ENCODE measurements at places on chromosomes 13 and 19.

DNA sequence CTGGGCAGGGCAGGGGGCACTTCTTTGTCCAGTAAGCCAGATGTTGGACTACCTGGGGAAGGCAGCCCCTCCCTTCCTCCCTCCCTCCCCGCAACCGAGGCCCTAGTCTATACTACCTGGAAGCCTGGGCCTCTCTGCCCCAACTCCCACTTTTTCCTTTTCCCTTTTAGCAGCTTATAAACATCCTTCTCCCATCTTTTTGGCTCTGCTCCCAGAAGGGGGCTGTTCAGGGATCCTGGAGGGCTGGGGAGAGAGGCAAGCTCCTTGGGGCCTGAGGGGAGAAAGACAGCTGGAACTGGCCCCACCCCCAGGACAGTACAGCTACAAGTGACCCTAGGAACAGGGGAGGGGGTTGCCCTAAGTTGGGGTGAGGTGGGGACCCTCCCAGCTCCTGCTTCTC lies 44.9 kb downstream of the LYL1 start:
- no peak for DNase-seq

DNA sequence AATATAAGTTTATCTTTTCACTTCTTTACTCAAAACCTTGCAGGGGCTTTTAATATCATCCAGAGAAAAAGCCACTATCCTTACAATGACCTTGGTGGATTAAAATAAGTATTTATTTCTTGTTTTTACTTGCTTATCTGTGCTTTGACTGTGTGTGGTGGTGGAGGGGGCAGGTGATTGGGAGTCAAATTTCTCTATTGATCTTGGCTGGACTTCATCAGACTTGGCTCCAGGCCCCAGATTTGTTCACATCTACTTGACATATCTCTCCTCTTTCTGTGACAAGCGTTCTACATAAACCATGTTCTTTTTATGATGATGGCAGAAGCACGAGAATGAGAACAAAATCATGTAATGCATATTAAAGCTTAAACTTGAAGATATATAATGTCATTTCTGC lies 670.8 kb downstream of the PCDH17 start:
- DNase-seq: no peak

DNA sequence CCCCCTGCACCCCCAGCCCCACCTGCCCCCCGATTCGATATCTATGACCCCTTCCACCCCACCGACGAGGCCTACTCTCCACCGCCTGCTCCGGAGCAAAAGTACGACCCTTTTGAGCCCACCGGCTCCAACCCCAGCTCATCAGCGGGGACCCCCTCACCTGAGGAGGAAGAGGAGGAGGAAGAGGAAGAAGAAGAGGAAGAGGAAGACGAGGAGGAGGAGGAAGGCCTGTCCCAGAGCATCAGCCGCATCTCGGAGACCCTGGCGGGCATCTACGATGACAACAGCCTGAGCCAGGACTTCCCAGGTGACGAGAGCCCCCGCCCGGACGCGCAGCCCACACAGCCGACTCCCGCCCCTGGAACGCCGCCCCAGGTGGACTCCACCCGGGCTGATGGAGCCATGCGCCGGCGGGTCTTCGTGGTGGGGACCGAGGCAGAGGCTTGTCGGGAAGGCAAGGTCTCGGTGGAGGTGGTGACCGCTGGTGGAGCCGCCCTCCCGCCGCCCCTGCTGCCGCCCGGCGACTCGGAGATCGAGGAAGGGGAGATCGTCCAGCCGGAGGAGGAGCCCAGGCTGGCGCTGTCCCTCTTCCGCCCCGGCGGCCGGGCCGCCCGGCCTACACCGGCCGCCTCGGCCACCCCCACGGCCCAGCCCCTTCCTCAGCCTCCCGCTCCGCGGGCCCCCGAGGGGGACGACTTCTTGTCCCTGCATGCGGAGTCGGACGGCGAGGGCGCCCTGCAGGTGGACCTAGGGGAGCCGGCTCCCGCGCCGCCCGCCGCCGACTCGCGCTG lies 9.2 kb downstream of the SCAF1 start:
- DNase-seq: no peak

DNA sequence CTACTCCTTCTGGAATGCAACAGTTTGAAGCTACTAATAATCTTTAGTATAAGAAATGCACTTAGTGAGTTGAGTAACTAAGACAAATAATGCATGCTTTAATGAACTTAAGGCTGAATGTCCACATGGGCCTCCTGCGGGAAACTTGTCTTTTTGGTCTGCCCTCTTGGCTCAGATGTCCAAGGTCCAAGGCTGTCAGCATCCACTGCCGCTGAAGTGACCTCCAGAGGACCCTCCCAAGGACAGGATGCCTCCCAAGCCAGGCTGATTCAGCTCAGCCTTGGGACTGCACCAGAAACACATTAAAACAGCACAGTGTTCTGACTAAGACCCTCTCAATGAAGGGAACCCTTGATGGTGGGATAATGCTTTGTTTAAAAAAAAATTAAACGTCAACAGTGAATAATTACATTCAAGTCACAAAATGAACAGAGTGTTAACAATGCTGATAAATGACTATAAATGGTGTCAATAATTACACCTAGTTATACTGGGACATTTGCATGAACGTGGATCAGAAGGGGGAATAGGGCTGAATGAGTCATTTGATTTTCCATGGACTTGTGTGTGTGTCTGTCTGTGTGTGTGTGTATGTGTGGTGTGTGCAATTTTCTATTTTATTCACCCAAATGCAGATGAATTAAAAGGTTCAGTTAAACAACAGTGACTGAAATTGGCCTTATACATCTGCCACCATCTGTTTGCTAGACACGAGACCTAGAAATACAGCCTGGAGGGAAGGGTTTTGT lies 150.5 kb downstream of the COL4A1 start:
- DNase-seq: no peak

DNA sequence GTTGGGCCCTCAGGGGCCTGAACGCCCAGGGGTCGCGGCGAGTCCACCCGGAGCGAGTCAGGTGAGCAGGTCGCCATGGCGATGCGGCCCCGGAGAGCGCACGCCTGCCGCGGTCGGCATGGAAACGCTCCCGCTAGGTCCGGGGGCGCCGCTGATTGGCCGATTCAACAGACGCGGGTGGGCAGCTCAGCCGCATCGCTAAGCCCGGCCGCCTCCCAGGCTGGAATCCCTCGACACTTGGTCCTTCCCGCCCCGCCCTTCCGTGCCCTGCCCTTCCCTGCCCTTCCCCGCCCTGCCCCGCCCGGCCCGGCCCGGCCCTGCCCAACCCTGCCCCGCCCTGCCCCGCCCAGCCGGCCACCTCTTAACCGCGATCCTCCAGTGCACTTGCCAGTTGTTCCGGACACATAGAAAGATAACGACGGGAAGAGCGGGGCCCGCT lies at the start of gene CCNA1:
CCNA1 (plus strand) TSS at position 390 of the 439 bp plus-strand sequence. CDS start 562 bp downstream, outside the sequence.
- peak; percentile 44 for DNase-seq

- no peak for DNase-seq
These were observed 11.4 kb upstream of the FUT5 start for GRCh38 chr19:5881543-5882299.

DNA sequence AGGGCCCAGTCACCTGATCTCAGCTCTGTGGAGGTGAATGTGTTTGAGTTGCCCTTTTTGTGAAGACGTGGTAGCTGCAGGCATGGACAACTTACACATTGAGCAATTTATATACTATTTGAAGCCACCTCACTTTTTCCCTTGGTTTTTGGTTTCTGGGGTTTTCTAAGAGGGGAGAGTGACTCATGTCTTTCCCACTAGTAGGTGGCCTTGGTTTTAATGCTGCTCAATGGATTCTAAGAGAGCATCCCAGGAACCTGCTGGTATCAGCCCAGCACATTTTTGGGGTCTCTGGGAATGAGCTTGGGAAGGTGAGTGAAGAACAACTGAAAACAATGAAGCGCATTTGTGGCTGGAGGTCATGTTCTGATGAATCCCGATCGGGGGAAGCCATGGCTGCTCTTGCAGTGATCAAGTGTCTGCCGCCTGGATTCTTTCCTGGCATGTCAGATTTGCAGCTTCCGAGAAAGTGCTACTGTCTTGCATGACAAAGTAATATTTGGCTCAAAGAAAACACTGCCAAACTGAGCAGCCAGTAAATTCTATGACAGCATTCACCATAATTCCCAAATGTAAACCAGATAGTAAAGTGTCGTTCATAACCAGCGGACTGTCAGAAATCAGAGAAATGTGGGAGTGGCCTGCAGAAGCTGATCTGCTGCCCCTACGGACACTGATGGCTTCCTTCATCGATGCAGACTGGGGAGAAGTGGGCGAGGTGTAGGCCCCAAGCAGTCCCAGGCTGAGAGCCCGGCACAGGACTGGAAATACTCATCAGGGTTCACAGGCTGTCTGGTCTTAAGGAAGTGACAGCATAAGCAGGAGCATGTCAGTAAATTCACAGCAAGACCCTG lies 98.7 kb downstream of the COL4A2 start:
- DNase-seq: no peak

DNA sequence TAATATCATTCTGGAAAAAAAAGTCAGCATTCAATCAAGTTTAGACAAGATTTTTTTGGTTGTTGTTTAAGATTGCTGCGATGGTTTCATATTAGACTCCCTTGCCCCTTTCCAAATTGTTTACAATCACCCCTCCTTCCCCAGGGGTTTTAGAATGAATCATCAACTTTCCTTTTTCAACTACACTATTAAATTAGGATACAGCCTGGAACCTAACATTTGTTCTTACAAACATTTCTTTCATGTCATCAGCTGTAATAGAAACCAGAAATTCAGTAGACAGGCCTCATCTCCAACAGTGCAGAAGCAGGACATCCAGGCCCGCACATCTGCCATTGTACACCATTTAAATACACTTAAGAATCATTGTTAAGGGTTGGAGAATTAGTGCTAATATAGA lies 44.4 kb upstream of the WDFY2 start:
- DNase-seq: no peak

- DNase-seq: no peak
These were observed 1.3 kb downstream of the GNG8 start for GRCh38 chr19:46634656-46635218.

- DNase-seq: no peak
These were observed at the start of gene TYROBP for GRCh38 chr19:35908010-35908441. TSS of gene TYROBP (minus strand) at chr19:35908295. CDS start at chr19:35908228, 67 bp downstream.

DNA sequence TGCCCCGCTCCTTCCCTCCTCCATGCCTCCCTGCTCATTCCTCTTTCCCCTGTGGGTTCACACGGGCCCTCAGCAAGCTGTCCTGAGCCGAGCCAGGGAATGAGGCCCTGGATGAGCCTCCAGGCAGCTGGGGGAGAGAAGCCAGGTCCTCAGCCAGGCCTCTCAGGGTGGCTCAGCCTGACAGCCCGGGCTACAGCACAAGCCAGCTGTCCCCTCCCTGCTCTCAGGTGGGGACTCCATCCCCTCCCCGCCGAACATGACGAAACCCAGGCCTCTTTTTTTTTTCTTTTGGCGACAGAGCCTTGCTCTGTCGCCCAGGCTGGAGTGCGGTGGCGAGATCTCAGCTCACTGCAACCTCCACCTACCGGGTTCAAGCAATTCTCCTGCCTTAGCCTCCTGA lies 40.0 kb upstream of the MATK start:
- DNase-seq: no peak

GRCh38 chr19:29288256-29288655 lies 75.3 kb upstream of the UQCRFS1 start:
- DNase-seq: no peak

GRCh38 chr13:113096745-113097305 lies 8.8 kb upstream of the F7 start:
- DNase-seq: no peak

GRCh38 chr19:30968210-30968609 lies 381.0 kb downstream of the TSHZ3 start:
- DNase-seq: no peak

- no peak for DNase-seq
These were observed 5.2 kb upstream of the TM6SF2 start for GRCh38 chr19:19278315-19278714.

DNA sequence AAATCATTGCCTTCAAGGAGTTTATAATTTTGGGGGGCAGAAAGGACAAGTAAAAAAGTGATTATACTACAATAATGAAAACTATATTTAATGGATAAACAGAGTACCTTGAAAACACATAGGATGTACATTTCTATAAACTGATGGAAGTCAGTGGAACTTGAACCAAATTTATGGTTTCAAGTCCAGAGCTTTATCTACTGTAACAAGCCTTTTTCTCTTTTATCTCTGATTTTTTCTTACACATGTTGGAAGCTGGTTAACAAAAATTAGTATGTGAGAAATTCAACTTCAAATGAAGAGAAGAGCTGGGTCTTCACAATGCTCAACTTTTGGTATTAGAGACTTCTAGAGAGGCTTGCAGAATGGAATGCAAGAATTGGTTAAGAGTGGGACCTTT lies 393.6 kb downstream of the LMO7 start:
- no peak for DNase-seq

- DNase-seq: no peak
These were observed 122.2 kb downstream of the KL start for GRCh38 chr13:33138441-33138840.

DNA sequence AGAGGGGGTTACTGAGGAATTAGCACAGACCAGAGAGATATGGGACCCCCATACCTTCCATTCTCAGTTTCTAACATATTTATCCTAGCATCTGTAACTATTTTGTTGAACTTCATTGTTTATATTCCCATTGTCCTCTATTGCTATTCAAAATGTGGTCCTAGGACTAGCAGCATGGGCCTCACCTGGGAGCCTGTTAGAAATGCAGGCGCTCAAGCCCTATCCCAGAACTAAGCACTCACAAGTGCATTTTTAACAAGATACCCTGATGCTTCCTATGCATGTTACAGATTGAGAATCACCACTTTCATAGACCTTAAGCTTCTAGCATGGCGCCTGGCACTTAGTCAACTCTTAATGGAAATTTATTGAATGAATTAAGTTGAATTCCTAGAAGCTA lies 58.3 kb upstream of the TDRD3 start:
- no peak for DNase-seq

GRCh38 chr13:112879283-112879833 lies 89.7 kb upstream of the MCF2L start:
- no peak for DNase-seq

- DNase-seq: no peak
These were observed 14.3 kb upstream of the NAPA start for GRCh38 chr19:47529018-47529742.

- DNase-seq: no peak
These were observed 724.0 kb upstream of the MIR17HG start for GRCh38 chr13:90623318-90624011.

GRCh38 chr19:13092158-13092543 lies 10.5 kb downstream of the LYL1 start:
- DNase-seq: no peak

DNA sequence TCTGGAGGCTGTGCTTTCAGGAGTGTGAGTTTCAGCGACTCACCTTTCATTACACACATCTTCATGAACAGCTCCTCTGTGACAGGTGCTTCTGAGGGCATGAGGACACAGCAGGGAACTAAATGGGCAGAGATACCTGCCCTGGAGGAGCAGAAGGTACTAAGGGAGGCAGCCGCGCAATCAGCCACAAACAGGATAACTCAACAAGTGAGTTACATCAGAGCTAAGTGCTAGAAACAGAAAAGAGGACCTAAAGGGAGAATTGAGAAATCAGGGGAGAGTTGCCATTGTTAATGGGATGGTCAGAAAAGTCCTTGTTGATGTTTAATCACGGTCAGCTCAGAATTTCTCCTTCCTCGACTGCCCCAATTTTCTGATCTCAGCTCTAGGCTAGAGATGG lies 42.5 kb downstream of the SYDE1 start:
- DNase-seq: no peak

Measured in ACHN (cell line).